Aorta (tissue), 5 donors: ENCODE measurements at places on chromosomes 6 and 20. TPM values are rescaled to one million over a fixed set of nuclear protein-coding genes. Genes with fewer than 3 reads are reported as not detected.

DNA sequence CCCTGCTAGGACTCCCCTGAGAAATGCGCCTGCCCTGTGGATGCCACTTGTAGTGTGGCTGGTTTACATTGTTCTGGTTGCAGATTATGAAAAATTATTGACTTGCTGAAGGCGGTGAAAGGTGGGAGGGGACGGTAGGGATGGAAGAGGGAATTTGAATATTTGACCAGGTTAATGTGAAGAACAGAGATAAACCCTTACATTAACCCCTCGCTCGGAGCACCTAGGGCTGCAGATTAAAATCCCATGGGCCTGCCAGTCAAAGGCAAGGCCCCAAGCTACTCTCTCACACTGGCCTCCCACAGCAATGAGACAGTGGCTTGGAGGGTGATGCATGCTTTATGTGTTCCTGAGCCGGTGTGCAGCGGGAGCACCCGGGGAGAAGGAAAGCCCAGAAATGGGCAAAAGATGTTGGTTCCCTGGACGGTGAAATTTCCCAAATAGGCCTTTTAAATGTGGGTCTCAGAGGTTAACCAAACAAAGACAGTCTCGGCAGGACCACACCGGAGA lies 2.5 kb downstream of the FOXF2 start:
- no peak for DNase-seq
- no peaks in the 10 kb centered on the region for H3K27me3 ChIP-seq
- no peak overlapping the region for H3K4me3 ChIP-seq
- H3K36me3 ChIP-seq, result no peaks in the 10 kb centered on the region
- no peak overlapping the region for H3K27ac ChIP-seq

GRCh38 chr20:57332105-57333089 lies 2.8 kb downstream of the SPO11 start:
- no peak for DNase-seq
- no peaks in the 10 kb centered on the region for H3K36me3 ChIP-seq
- H3K4me3 ChIP-seq, result no peak overlapping the region
- no peak overlapping the region for H3K27ac ChIP-seq
- H3K27me3 ChIP-seq, result no peaks in the 10 kb centered on the region
- no peaks in the 10 kb centered on the region for H3K4me1 ChIP-seq

DNA sequence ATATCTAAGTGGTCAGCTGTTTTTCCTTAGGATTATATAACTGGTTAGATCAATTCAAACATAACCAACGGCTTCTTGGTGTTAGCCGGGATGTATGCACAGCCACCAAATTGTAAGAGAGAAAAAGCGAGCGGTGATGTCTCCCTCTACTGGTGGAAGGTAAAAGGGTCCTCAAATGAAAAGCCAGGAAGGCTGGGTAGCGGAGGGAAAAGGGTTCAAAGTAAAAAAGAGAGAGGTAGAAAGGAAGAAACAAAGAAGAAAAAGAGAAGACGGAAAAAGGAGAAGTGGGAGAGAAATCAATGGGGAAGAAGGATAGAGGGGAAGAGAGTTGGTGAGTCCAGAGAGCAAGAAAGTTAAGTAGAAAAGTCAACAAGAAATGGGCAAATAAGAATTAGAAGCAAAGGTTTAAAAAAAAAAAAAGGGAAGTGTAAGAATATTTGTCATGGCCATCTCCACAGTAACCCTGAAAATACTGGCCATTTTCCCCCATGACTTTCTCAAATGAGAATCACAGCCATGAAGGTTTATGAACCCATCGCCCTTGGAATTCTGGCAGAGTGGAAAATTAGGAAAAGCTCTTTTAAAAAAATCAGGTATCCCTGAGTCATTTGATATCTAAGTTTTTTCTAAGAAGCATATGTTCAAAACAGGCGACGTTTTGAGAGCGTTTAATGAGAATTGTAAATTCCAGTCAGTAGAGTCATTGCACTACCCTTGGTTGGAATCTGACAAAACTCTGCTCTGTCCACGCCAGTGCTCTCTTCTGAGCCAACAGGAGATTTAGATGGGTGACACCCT lies 155.6 kb upstream of the SNX9 start:
- H3K27me3 ChIP-seq, result no peaks in the 10 kb centered on the region
- no peaks in the 10 kb centered on the region for H3K36me3 ChIP-seq
- DNase-seq, result no peak
- H3K27ac ChIP-seq, result no peak overlapping the region

- H3K4me3 ChIP-seq, result no peak overlapping the region
- H3K27me3 ChIP-seq, result no peaks in the 10 kb centered on the region
- no peaks in the 10 kb centered on the region for H3K36me3 ChIP-seq
- no peaks in the 10 kb centered on the region for H3K4me1 ChIP-seq
- no peak for DNase-seq
- no peak overlapping the region for H3K27ac ChIP-seq
Measured at GRCh38 chr6:14292119-14292518, 174.5 kb downstream of the CD83 start.

GRCh38 chr6:168007592-168008338 lies 10.3 kb downstream of the KIF25 start:
- H3K4me3 ChIP-seq, result no peak overlapping the region
- no peaks in the 10 kb centered on the region for H3K4me1 ChIP-seq
- no peak overlapping the region for H3K27ac ChIP-seq
- H3K36me3 ChIP-seq, result no peaks in the 10 kb centered on the region

GRCh38 chr6:16817594-16817993 lies 56.3 kb upstream of the ATXN1 start:
- H3K4me3 ChIP-seq, result no peak overlapping the region
- no peaks in the 10 kb centered on the region for H3K27me3 ChIP-seq
- no peak overlapping the region for H3K27ac ChIP-seq
- H3K36me3 ChIP-seq, result no peaks in the 10 kb centered on the region
- H3K4me1 ChIP-seq, result no peaks in the 10 kb centered on the region

DNA sequence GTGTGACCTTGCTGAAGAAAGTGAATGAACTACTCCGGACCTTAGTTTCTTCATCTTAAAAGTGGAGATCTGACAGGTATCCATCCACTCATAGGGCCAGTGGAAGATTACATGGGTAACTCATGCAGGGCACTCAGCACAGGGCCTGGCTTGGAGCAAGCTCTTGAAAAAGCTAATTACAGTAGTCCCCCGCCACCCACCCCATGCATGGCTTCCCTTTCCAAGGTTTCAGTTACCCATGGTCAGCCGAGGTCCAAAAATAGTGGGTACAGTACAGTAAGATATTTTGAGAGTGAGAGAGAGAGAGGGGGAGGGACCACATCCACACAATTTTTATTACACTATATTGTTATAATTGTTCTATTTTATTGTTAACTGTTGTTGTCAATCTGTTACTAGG lies 7.1 kb upstream of the PMEPA1 start:
- peak overlapping the region; percentile 49 for H3K27ac ChIP-seq
- H3K4me1 ChIP-seq, result peaks cover 3% of the 10 kb centered on the region
- H3K36me3 ChIP-seq, result no peaks in the 10 kb centered on the region

DNA sequence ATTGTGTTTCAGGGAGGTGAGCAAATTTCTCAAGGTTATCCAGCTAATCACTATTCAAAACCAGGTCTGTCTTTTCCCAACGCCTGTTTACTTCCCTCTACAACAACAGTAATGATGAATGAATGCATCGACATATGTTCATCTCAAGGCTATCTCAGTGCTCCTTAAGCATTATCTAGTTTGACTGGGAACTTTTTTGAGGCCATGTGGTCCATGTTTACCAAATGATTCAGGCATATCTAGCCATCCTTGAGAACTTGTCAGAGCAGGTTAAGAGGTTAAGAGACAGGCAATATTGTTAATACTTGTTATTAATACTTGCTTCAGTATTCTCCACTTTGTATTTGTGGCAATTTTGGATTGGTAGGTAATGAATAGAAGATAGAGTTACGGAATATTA lies 1038.4 kb upstream of the FLRT3 start:
- H3K4me3 ChIP-seq, result no peak overlapping the region
- DNase-seq, result no peak
- H3K4me1 ChIP-seq, result no peaks in the 10 kb centered on the region
- H3K27ac ChIP-seq, result no peak overlapping the region

- H3K27me3 ChIP-seq, result no peaks in the 10 kb centered on the region
- no peaks in the 10 kb centered on the region for H3K36me3 ChIP-seq
- DNase-seq, result peak; percentile 41
- no peak within 1 kb of the TSS for H3K4me3 ChIP-seq
- no peak within 1 kb of the TSS for H3K27ac ChIP-seq
Measured at GRCh38 chr6:31170600-31170881, at the start of gene POU5F1. Gene POU5F1, minus strand, starts transcription at chr6:31170682. Its CDS starts 62 bp downstream, at chr6:31170620.

DNA sequence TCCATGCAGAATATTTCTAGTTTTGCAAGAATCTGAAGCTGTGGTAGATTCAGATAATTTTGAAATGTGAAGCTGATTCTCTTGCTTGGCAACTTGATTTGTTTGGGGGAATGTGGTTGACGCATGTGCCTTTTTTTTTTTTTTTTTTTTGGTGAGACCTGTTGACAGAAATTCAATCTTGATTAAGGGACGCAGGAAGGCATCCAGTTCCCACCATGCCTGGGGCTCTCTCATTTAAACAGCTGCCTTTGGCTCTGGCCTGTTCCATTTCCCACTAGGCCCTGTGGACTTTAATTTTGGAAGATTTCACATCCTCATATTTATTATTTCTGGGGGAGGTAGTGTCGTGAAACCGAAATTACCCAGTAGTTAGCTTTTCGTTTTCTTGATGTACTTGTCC lies 8.6 kb downstream of the TPX2 start:
- H3K4me1 ChIP-seq, result no peaks in the 10 kb centered on the region
- no peak for DNase-seq
- no peak overlapping the region for H3K4me3 ChIP-seq
- H3K36me3 ChIP-seq, result no peaks in the 10 kb centered on the region
- no peaks in the 10 kb centered on the region for H3K27me3 ChIP-seq

Gene PSORS1C2
- total RNA-seq, result not detected

Gene BCKDHB
- total RNA-seq, result 19.9 TPM

Gene DNAJC5
- 38.1 TPM for total RNA-seq

Gene C20orf141
- total RNA-seq, result not detected

Gene PRSS16
- 0.75 TPM for total RNA-seq

Gene PKIB
- 2.5 TPM for total RNA-seq

Gene HFE
- 5.6 TPM for total RNA-seq

Gene PTCRA
- not detected for total RNA-seq
